T47D (cell line): ENCODE measurements at places on chromosomes 7 and 10.

GRCh38 chr7:139255290-139255689 is 24.3 kb downstream of the UBN2 start:
- no peak for DNase-seq

- DNase-seq, result no peak
Observed at GRCh38 chr10:34172936-34173533, 642.1 kb downstream of the PARD3 start.

GRCh38 chr10:56605051-56605450 is 244.0 kb upstream of the ZWINT start:
- peak; percentile 24 for DNase-seq

- no peak for DNase-seq
Observed at GRCh38 chr10:107516349-107516748, 351.8 kb upstream of the SORCS1 start.

DNA sequence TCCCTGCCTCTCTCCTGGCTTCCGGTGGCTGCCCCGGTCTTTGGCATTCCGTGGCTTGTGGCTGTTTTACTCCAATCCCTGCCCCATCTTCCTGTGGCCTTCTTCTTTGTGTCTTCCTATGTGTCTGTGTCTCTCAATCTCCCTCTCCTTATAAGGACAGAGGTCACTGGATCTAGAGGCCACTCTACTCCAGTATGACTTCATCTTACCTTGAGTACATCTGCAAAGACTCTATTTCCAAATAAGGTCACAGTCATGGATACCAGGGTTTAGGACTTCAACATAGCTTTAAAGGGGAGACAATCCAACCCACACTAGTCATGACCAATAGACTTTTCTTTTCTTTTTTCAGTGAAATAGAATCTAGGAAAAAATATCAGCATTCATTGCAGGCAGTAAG is 153.3 kb upstream of the INSYN2A start:
- no peak for DNase-seq

GRCh38 chr10:62451611-62451975 is 77.4 kb downstream of the ZNF365 start:
- DNase-seq, result no peak
